KBM-7 (cell line): ENCODE measurements at places on chromosomes 5 and 9.

GRCh38 chr5:92652756-92653155 lies 928.3 kb downstream of the NR2F1-AS1 start:
- DNase-seq, result no peak

- DNase-seq, result no peak
Measured at GRCh38 chr9:136615631-136616306, 46.9 kb upstream of the EGFL7 start.

GRCh38 chr5:195401-196160 lies 4.3 kb downstream of the LRRC14B start:
- DNase-seq, result no peak

GRCh38 chr5:178433273-178433775 lies 156.9 kb downstream of the COL23A1 start:
- no peak for DNase-seq

DNA sequence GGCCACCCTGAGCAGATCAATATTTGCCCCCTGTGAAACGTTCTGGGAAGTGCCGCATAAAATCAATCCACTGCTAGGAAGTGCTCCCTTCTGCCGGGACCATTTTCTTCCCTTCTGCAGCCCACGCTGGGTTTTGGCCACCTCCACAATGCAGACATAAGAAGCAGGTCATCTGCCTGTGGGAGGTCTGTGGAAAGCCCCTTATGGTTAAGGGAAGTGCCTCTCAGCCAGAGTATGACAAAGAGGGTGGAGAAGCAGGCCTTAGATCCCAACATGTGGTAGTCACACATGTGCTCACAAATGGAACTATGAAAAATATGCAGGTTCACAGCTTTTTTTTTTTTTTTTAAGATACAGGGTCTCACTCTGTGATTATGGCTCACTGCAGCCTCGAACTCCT lies 82.8 kb downstream of the SLC1A3 start:
- peak; percentile 32 for DNase-seq

GRCh38 chr5:168874713-168875380 lies 295.7 kb upstream of the PANK3 start:
- DNase-seq, result no peak

DNA sequence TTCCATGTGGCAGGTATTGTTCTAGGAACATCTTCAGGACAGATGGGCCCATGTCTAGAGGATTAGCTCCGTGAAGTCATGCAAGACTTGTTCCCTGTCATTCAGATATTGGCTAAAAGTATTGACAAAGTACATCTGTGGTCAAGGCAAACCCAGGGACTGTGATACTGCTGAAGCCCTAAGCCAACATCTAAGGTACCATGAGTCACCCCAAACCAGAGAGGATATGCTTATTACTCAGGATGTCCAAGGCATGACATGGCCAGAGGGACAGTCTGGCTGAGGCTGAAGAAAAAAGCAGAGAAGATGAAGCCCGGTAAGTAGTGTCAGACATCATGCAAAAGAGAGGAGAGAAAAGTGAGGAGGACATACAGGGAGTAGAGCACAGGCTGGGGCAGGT lies 31.0 kb downstream of the HMHB1 start:
- DNase-seq, result no peak

- DNase-seq, result no peak
Measured at GRCh38 chr5:10635867-10636350, 72.0 kb downstream of the ANKRD33B start.

- DNase-seq, result no peak
Measured at GRCh38 chr9:125425170-125425897, 163.7 kb downstream of the GAPVD1 start.

DNA sequence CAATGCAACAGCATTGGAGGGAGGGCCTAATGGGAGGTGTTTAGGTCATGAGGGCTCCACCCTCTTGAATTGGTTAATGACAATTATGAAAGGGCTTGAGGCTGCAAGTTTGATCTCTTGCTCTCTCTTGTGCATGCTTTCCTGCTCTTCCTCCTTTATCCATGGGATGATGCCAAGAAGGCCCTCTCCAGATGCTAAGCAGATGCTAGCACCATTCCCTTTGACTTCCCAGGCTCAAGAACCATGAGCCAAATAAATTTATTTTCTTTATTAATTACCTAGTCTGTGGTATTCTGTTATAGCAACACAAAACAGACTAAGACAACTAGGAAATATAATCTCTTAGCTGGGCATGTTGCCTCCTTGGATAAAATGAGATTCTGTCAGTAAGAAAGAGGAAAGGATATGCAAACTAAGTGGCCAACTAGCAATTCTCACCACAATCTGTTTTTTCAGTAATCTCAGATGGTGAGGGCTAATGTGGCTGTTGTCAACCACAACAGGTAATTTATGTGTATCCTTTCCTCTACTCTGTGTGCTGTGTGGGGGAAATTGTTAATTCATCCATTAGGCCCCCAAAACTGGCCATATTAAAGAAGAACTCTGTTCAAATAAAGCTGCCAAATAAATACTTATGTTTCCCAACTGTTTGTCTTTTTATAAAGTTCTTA lies 269.1 kb upstream of the CD180 start:
- no peak for DNase-seq

- DNase-seq, result peak; percentile 44
Measured at GRCh38 chr5:11898-12297, 80.1 kb upstream of the PLEKHG4B start.

- DNase-seq, result peak; percentile 97
Measured at GRCh38 chr5:124649491-124650146, 96.8 kb downstream of the ZNF608 start.

- no peak for DNase-seq
Measured at GRCh38 chr5:105849701-105850100, 1821.0 kb downstream of the EFNA5 start.

DNA sequence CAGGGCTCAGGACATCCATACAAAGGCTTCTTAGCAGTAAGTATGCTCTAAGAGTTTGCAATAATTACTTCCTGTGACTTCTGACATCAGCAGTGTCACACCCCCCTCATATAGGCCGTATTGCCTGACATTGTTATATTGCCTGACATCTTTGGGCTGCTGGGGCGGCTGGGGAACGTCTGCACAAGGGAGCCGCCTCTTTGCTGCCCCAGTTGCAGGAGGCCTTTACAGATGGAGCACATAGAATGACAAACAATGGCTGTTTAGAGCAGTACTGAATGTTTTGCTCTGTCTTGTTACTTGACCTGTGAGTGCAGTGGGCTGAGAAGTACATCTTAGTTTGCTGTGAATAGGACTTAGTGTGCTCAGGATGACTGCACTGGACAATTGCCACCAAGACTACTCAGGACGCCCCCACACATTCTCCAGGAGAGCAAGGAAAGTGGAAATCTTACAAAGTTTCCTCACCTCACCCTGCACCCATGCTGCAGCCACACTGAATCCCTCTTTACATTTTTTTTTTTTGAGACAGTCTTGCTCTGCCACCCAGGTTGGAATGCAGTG lies 65.4 kb upstream of the SPOCK1 start:
- no peak for DNase-seq

- DNase-seq, result no peak
Measured at GRCh38 chr9:115939065-115939765, 214.4 kb upstream of the PAPPA start.

DNA sequence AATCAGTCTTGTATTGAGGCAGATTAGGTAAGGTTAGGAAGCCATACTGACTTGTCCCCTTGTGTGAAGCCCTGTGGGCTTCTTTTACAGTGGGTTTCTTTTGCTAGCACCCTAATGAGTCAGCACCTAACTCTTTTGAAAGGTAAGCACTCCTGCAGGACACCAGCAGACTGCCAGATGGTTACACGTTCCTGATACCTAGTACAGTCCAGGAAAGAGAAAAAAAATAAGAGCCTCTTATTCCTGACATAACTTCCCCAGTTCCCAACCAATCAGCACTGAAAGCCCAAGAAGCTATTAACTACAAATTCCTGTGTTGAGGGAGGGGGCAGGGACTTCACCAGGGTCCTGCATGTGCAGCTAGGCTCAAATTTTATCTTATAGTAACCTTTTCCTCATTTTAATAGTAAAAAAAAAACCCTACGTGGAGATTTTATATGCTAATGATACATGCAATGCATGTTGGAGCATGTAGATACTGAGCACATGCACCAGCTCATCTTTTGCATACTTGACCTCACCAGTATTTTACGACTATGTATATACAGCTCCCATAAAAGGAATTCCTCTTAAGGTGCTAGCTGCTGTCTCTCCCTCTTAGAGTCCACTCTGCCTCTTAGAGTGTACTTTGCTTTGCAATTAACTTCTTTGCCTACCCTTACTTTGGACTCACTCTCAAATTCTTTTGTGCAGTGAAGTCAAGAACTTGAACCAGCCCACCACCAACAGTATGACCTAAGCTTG lies 84.7 kb upstream of the RORB start:
- no peak for DNase-seq

DNA sequence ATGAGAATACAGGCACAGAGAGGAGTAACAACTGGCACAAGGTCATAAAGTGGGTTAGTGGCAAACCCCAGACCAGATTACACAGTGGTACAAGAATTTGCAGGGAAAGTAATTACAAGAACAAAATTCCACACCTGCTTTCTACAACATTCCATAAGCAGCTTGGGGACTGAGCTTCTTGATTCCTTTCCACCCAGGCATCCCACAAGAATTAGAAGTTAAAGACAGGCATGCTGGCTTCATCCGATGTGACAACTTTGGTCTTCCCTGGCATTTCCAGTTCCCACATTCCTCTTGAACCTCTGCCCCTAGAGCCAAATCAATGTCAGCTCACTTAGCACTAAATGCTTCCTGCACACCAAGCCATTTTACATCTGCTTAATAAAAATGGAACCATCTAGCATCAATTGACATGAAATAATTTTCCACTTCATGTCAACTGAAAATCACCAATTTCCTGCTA lies 435.8 kb upstream of the PAPPA start:
- DNase-seq, result no peak

DNA sequence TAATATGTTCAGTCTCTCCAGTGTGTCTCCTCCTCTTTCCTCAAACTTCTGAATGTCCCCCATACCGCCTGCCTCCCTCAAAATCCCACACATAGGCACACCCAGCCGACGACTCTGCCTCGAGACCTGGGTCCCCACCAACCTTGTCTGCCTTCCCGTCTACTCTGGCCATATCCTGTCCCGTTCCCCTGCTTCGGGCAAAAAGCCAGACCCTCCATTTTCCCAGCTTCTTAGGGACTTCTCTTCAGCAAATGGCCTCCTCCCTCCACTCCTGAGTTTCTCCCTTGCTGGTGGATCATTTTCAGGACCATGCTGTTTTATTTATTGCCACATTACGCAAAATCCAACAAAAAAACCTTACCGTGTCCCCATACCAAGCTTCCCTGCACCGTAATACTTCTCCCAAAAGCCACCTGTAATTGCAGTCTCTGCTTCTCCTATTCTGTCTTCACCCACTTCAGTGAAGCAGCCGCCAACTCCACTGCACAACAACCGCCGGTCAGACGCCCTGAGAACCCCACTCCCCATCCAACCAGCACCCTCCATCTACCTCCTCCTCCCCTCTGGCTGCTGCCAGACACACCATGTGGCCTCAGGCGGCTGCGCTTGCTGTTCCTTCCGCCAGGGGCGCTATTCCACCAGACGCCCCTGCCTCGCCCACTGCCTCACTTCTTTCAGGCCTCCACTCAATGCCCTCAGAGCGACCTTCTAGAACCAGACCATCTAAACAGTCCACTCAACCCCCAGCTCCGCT lies 117.0 kb downstream of the TRPM6 start:
- peak; percentile 77 for DNase-seq

GRCh38 chr5:173736923-173737412 lies 120.5 kb upstream of the BOD1 start:
- DNase-seq, result peak; percentile 14

DNA sequence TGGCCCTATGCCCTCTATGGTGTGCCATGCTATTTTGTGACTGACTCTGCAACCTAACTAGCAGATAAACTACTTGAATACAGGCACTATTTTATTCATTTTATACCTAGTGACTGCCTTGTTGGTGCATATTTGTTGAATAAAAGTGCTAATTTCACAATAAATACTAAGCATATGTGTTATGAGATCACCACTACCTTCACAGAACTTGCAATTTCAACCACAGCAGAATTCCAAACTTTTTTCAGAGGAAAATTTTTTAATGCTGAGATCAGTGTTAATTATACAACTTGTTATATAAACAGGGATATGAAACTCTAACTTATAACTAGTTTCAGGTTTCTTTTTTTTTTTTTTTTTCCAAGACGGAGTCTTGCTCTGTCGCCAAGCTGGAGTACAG lies 94.8 kb downstream of the NR3C1 start:
- no peak for DNase-seq

DNA sequence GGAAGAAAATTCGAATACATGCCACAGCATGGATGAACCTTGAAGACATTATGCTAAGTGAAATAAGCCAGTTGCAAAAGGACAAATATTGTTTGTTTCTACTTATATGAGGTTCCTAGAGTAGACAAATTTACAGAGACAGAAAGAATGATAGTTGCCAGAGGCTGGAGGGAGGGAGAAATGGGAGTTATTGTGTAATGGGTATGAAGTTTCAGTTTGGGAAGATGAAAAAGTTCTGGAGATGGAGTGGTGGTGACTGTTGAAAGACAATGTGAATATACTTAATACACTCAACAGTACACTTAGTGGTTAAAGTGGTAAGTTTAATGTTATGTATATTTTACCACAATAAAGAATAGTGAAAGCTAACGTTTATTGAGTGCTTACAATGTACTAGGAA lies 99.6 kb upstream of the SLC44A1 start:
- no peak for DNase-seq

DNA sequence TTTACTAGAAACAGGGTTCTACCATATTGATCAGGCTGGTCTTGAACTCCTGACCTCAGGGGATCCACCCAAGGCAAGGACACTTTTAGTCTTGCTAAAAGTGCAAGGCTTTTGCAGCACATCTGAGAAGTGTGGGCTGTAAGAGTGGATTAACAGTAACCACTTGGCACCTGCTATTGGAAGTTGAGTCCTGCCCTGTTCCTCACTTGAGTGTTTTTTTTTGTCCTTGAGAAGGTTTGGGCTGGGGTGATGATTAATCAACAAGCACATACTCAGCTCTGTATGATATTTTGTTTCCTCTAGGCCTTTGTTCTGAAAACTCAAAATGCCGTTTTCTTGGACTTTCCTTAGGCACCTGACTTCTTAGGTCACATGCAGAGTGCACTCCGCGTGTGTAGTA lies 37.4 kb downstream of the SNX30 start:
- no peak for DNase-seq

DNA sequence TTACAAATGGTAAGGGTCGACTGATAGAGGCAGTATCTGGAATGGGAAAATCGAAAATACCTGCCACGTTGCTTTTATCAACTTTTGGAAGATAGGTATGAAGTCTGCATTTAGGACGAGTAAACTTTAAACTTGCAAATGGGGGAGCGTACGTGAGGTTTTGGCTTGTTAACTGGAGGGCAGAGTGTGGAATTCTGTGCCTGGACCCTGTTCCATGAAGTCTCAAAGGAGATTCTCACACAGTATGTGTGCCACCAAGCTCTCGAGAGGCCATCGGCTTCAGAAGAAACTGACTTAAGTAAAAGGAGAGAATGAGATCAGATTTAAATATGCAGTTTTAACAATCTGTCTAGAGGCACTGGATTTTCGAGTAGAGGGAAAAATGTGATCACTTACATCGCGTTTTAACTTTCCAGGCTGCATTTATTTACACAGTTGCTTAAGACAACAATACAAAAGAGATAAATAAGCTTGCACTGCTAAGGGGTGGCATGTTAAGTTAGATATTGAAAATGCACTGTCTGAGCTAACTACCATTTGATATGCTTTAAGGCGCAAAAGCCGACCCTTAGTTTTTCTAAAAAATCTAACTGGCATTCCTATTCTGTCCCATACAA lies 401.6 kb downstream of the EBF1 start:
- no peak for DNase-seq
